ENCODE measurements at places on chromosomes 3 and 15. TPM values are rescaled to one million over a fixed set of nuclear protein-coding genes. Genes with fewer than 3 reads are reported as not detected.

- DNase-seq = no peak
Observed at GRCh38 chr15:63066272-63066671, 23.7 kb downstream of the TPM1 start.

- DNase-seq = no peak
Observed at GRCh38 chr3:62252438-62253157, 120.8 kb downstream of the FEZF2 start.

- no peak for DNase-seq
Observed at GRCh38 chr3:168885028-168885427, 778.5 kb downstream of the MECOM start.

DNA sequence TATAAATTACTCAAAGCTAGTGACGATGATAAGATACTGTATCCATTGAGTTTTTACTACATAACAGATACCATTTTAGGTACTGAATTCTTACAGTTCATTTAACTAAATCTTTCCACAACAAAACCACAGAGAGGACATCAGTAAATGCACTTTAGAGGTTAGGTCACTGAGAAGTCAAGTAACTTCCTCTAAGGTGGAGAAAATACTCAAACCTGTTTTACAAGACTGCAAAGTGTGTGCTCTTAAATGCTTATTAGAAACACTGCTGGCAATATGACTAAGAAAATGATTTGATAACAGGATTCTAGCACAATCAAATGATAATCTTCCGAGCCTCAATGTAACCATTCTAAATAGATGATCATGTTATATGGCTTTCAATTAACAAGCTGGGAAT, 99.4 kb downstream of the UBE3A start:
- DNase-seq = no peak

Gene CTXN2
- total RNA-seq = not detected

Gene LRIG1
- total RNA-seq = 57.8 TPM

Gene CAMKV
- not detected for total RNA-seq

DNA sequence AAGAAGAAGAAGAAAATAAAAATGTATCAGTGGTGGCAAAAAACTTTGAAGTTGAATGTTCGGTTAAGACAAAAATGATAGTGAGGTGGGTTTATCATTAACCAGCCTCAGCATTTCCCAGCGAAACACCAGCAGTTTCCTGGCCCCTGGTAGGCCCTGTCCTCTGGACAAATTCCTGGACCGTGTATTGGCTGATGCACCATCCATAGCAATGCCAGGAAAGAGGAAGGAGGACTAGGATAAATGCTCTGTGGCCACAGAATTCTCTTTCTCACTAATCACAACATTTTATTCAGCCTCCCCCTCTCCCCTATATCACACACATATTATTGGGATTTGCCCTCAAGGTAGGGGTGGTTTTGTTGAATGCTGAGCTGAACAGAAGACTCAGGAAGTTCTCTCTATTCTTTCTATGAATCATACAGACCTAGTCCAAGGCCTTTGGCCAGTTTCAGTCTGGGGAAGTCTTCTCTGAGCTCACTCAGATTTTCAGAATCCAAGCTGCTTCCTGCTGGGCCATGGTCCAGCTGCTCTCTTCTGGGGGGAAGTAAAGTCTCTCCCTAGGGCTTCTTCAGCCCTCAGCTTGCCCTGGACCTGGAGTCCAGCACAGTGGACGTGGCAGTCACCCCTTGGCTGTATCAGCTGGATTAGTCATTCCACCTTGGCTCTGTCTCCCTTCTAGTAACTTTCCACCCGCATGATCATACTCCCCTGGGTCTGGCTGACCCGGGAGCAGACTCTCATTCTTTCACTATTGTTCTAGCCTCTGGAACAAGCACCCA, 27.6 kb downstream of the SLC28A1 start:
- peak; percentile 71 for DNase-seq
